ENCODE measurements at places on chromosomes 3 and 15.
A peak's percentile ranks its signal among the peaks of the same experiment; 100 is the strongest.

- DNase-seq, result peak; percentile 47
Observed at GRCh38 chr15:65821070-65821469, 29.0 kb upstream of the DENND4A start.

GRCh38 chr3:58011580-58011979 is 3.4 kb downstream of the FLNB start:
- no peak for DNase-seq

GRCh38 chr3:156681002-156681401 is 6.6 kb downstream of the TIPARP start:
- DNase-seq, result peak; percentile 77

DNA sequence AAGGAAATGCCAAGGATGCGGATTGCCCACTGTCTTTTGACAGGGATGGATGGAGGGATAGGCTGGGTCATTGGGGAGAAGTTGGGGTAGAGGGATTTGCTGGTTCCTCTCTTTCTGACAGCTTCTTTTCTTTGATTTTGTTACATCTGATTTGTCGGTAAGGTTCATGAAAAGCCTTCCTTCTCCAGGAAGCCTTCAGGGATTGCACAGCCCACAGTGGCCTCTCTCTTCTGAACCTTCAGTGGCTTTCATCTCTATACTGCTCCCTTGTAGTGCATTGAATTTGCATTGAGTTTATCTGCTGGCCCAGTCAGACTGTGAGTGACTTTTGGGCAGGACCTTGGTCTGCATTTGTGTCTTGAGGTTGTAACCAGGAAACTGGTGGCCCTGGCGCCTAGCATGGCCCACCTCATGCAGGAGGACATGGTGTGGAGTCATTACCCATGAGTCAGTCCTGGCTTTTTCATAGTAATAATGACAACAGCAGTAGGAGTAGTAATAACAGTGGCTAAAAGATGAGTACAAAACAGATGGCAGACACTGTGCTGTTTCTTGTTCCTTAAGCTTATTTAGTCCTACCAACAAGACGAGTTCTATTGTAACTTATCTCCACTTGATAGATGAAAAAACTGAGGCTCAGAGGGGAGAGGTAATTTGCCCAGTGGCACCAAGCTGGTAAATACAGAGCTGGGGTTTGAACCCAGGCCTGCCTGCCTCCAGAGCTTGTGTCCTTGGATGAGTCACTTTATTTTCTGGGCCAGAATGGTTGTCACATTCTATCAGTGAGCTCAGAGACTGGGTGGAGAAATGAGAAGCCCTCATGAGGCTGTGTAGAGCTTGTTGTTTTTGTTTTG is 28.4 kb downstream of the SMAD6 start:
- DNase-seq, result no peak

DNA sequence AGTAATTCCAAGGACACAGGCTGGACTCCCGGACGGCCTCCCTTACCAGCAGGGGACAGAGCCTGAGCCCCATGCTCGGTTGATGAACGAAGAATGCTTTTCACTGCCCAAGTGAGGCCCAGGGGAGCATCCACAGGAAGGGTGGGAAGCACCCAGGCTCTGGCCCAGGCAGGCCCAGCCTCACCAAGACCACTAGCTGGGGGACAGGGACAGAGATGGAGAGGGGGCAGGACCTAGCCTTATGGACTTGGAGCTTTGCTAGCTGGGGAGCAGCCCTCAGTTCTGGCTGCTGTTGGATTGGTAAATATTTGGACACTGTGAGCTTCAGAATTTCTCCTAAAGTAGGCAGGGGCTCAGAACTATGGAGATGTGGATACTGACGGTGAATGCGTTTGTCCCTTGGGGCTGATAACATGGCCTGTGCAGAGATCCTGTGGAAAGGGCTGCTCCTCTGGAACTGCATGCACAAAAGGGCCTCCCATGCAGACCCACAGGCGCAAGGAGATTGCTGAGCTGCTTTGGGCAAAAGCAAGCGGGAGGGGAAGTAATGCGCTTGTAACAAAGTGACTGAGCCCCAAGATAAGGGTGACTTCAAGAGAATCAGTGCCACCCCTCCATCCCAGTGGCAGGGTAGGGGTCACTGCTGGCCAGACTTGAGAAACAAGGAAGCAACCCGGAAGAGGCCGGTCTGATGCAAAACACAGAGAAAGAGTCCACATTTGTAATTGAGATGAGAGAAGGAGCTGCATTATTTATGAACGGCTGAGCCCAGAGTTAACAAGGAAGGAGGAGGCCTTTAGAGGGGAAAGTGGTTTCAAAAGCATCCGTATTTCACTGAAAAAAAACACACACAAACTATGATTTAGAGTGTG is 70.1 kb upstream of the MEF2A start:
- no peak for DNase-seq

- DNase-seq, result no peak
Observed at GRCh38 chr15:82646250-82647044, 716 bp downstream of the CPEB1 start.

- no peak for DNase-seq
Observed at GRCh38 chr3:133282236-133282635, 117.6 kb upstream of the BFSP2 start.

DNA sequence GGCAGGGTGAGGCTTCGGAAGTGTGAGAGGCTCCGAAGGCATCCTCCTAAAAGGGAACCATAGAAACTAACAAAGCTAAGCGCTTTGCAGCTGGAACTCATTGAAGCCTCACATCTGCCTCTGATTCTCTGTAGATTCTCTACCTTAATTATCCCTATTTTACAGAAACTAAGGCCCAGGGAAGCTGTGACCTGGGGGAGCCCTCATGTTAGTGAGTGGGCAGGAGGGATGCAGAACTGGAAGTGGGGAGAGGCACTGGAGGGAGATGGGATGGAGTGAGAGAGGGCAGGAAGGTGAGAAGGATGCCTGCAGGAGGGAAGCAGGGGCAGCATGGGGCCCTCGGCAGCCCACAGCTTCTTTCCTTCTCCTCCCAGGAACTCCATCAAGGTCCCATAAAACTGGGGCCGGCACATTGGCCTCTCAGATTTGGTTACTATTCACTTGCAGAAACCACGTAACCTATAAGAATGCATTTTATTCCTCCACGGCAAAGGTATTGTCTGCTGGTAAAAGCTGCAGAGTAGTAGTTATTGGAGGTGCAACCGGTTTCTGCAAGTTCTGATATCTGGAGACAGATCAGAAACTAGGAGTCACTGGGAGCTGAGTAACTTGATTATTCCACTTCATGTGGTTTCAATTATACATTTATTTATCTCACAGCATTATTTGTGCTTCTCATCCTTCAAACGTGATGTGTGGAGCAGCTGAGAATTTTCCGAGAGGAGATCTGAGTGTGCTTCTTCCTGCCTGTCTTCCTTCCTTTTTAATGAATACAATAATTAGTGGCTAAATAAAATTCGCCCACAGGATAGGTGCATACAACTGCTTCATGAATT is 24.0 kb upstream of the CHCHD6 start:
- DNase-seq, result no peak

- DNase-seq, result no peak
Observed at GRCh38 chr15:101045236-101045646, 126.1 kb downstream of the LRRK1 start.

DNA sequence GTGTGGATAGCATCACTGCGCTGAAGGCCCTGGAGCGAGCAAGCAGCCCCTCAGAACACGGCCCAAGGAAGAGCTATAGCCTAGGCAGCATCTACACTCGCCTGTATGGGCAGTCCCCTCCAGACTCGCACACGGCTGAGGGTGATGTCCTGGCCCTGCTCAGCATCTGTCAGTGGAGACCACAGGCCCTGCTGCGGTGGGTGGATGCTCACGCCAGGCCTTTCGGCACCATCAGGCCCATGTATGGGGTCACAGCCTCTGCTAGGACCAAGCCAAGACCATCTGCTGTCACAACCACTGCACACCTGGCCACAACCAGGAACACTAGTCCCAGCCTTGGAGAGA is 20.5 kb downstream of the ATRIP start:
- peak; percentile 37 for DNase-seq

- no peak for DNase-seq
Observed at GRCh38 chr3:14154276-14154675, 24.1 kb downstream of the XPC start.

DNA sequence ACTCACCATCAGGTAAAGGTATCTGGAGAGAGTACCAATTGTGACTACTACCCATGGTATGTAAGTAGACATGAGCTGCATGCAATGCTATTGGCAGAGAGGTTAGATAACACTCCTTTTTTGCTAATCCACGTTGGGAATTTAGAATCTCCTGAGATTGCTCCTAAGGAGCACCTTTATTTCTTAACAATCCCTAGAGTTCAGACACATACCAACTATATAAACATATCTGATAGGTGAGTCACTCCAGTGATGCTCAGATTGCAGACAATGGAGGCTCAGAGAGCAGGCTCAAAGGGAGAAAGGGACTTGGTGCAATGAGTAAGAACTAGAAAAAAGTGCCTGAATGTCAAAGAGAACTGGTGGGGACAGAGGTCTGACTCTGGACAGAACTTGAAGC is 47.0 kb upstream of the LRRFIP2 start:
- DNase-seq, result peak; percentile 7

DNA sequence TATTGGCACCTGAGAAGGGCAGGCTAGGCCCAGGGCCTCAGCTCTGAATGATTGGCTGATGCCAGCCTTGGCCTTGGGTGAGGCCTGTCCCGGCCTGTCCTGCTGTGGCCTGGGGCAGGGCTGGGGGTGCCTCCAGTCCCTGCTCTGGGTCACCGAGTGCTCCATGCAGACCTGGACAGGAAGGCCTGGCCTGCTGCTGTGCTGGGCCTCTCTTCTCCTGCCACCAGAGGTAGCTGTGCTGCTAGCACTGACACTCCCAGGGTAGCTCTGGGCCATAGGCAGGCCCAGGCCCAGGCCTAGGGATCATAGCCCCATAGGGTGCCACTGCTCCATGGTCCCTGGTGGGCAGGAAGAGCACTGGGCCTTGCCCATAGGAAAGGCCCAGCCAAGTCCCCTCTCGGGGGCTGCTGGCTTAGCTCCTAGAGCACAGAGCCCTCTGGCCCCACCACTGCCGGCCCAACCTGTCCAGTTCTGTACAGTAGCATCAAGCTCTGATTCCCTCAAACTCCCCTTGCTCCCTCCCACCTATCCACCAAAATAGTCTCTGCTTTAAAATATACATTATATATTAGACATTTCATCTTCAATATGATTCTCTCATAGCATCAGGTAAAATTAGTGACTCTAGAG is 18.2 kb downstream of the ABTB1 start:
- peak; percentile 49 for DNase-seq

GRCh38 chr3:142081178-142081577 is 68.2 kb downstream of the TFDP2 start:
- DNase-seq, result no peak

- DNase-seq, result peak; percentile 74
Observed at GRCh38 chr3:122577409-122578031, at the start of gene PARP15. Gene PARP15 (plus strand): TSS chr3:122577650. CDS start chr3:122577668, 18 bp downstream.

DNA sequence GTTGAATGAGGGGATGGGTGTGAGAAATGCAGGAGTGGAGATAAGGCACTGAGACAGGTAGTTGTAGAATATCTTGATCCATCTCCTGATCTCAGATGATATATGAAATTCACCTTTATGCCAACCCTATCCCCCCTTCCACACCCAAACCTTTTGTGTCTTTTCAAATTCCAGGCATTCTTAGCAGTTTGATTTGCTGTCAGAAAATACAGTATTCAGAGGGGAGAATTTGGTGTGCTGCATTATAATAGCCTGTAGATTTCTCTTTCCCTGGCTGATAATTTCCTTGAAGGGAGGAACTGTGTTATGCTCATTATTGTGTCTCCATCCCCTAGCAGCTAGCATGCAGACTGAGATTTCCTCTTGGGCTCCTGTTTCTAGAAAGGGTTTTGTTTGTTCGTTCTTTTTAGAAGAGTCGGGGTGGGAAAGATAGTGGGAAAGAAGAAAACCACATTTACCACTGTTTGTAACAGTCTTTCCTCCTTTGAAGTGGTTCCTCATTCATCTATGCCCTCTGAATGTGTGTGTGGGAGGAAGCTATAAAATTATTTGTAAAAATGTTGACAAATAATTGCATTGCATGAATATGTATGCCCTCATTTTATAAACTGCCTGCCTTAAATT is 373.4 kb downstream of the DIPK2A start:
- no peak for DNase-seq

- no peak for DNase-seq
Observed at GRCh38 chr3:104745313-104745712, 621.4 kb upstream of the ALCAM start.

GRCh38 chr3:13041113-13041776 is 32.0 kb downstream of the IQSEC1 start:
- no peak for DNase-seq

DNA sequence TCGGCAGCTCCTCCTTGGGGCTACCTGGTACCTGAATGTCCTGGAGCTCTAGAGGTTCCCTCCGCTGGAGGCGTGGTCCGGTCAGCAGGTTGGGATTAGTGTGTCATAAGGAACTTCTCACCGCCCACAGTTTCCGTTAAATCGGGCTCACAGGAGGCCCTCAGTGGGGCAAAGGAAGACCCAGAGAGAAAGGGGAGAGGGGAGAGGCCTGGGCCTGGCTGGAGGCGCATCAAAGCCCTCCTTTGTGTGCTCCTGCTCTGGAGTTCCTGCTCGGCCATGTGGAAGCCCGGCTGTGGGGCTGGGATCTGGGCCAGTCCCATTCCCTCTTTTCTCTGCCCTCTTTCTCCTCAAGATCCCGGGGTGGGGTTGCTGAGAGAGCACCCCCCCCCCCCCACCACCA is at the start of gene RLBP1:
TSS of gene RLBP1 (minus strand) at position 37 of the 400 bp plus-strand sequence. CDS start 2,604 bp downstream, outside the sequence.
- DNase-seq, result no peak

GRCh38 chr3:8622873-8623691 is 21.5 kb downstream of the SSUH2 start:
- peak; percentile 69 for DNase-seq

DNA sequence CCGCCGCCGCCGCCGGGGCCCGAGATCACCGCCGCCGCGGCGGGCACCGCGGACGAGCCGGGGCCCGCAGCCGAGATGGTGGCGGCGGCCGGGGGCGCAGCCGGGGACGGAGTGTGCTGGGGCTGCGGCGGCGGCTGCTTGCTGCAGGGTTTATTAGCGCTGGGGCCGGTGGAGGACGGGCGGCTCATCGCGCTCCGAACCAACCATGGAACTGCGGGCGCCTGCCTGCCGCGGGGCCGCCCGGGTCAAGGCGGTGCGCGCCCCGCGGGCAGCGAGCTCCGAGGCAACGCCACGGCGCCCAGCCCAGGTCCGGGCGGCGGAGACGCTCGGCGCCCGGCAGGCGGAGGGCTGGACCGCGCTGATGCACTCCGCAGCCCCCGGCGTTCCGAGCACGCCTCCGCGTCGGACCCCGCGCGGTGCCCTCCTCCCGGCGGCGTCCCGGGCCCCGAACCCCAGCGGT is 277 bp downstream of the SIAH2 start:
- DNase-seq, result no peak

- DNase-seq, result peak; percentile 55
Observed at GRCh38 chr15:66751579-66751978, 49.5 kb downstream of the SMAD6 start.

GRCh38 chr15:67303490-67304363 is 49.1 kb downstream of the IQCH start:
- DNase-seq, result peak; percentile 69

- DNase-seq, result peak; percentile 90
Observed at GRCh38 chr15:50377867-50378751, 23.1 kb upstream of the GABPB1 start.

All from GM12865 (cell line).